ENCODE measurements at places on chromosomes 7 and 10.

DNA sequence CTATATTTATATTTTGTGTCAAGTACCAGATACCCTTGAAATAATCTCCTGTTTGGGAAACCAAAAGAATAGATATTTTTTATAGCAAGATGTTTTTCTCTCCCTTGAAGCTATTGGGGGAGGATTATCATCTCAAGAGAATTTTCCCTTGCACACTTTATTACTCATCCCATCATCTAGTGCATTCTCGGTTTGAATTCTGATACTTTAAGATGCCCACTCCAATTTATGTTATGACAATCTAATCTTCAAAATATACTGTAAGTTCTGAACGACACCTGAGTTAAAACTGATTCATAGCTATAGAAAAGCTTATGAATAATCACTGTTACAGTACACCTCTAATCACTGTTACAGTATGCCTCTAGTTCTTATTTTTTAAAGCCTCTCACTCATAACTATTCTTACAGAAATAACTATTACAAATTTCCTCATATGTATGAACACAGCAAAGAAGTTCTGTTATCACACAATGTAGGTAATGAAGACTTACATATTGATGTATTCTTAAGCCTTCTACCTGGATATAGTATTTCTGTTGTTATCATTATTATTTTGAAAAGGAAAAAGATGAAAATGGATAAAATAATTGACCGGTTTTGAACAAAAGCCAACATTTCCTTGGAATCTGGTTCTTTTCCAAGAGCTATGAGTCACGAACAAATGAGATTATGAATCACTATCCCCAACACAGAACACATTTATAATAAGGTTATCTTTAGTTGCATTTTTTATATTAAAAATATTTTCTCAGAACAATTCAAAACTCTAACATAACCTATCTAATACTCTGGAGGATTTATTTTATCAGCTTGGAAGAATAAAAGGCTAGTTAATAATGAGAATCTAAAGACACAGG is 72.3 kb upstream of the FAM13C start:
- no peak for DNase-seq

DNA sequence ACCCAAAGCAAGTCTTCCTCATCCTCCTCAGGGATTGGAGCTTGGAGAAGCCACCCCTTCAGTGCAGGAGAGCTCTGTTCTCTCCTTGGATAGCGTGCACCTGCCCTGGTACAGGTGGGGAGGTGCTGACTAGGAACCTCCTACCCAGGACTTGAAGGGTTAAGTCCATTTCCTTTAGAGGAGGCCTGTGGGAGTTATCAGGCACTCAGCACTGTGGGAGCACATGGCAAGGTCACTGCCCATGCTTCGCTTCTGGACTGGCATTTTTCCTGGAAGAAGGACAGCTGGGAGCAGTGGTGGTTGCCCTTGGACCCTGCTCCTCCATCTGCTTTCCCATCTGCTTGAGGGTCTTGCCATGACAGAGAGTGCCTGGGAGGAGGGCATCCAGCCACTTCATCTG is 142.8 kb downstream of the CXCL12 start:
- no peak for DNase-seq

DNA sequence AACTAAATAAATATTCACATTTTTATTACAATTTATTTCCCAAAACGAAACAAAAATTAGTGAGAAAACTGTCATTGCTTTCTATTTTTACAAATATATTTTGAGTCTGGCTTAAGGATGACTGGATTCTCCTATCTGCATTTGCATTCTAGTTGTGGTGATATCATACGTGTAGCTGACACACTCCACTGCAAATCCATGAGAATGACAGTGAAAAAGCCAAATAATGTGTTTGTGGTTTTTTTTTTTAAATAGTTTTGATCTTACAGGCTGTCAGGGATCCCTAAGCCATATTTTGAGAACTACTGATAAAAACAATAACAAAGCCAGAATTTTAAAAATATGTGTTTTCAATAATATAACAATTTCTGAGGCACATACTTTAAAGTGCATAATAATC is 5.8 kb upstream of the STAMBPL1 start:
- no peak for DNase-seq

GRCh38 chr7:82404652-82405051 is 38.9 kb downstream of the CACNA2D1 start:
- DNase-seq = no peak

- no peak for DNase-seq
Observed at GRCh38 chr10:308572-309085, 173.4 kb downstream of the ZMYND11 start.

- DNase-seq = peak; percentile 73
Observed at GRCh38 chr10:72308320-72308987, 34.7 kb downstream of the DDIT4 start.

DNA sequence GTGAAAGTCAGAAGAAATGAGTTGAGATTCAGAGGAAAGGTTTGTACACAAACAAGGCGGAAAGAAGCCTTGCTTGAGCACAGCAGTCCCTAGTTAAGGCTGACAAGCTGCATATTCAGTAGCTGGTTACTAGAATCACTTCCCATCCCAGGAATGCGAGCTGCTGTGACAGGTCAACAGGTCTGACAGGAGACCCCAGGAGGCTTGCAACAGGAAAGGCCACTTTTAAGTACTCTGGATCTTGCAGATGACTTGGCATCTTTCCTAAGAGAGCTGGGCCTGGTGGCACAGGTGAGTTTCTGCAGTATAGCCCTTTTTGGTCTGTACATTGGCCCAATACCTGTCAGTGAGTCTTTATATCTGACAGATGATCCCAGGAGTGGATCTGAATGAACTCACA is 35.7 kb upstream of the UNC5B start:
- no peak for DNase-seq

- no peak for DNase-seq
Observed at GRCh38 chr10:124019886-124020797, 73.3 kb downstream of the CHST15 start.

DNA sequence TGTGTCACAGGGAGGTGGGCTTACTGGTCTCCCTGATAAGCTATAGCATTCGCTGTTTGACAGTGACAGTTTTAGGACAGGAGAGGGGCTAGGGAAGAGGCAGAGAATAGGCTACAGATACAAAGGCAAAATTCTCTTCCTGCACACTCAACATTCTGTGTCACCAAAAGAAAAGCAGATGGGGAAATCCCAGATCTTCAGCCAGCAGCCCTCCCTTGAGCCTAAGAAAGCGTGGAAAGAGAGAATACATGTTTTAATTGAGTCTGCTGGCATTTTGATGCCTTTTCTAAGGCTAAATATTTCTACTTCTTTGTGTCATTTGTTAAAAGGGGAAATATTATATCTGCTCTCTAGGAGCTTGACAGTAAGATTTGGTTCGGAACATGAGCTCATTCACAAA is 247.0 kb downstream of the TRIL start:
- no peak for DNase-seq

- no peak for DNase-seq
Observed at GRCh38 chr7:114519240-114519639, 104.6 kb downstream of the FOXP2 start.

- DNase-seq = no peak
Observed at GRCh38 chr10:104780946-104781595, 140.0 kb downstream of the SORCS3 start.

DNA sequence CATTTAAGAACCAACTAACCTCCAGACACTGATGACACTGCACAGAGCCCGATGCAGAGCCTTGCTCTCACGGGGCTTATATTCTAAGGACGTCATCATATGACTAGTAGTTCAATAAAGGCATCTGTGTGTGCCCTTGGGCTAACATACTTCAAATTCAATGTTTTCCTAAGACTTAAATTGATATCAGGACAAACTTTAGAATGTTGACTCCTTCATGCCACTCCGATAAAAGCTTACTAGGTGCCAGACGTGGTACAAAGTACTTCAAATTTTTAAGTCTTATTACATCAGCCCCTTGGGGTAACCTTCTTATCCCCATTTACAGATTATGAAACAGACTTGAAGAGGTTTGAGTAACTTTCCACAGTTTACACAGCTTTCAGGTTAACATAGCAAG is 191.1 kb upstream of the PLXNA4 start:
- no peak for DNase-seq

GRCh38 chr10:103180491-103180890 is 12.6 kb downstream of the NT5C2 start:
- DNase-seq = no peak

DNA sequence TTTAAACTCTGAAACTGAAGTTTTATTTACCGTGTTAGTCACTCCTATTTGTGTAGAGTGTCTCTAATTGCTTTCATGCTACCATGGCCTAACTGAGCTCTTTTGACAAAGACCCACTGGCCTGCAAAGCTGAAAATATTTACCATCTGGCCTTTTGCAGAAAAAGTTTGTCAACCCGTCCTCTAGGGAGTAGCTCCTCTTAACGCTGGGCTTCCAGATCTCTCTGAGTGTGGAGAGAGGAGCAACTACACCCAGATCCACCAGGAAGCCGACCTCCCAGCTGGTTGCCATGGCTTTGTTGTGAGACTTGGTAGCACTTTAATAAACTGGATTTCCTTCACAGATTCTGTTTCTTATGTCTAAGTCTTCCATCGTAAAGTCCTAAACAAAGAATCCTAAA is 4.2 kb upstream of the C10orf71 start:
- no peak for DNase-seq

DNA sequence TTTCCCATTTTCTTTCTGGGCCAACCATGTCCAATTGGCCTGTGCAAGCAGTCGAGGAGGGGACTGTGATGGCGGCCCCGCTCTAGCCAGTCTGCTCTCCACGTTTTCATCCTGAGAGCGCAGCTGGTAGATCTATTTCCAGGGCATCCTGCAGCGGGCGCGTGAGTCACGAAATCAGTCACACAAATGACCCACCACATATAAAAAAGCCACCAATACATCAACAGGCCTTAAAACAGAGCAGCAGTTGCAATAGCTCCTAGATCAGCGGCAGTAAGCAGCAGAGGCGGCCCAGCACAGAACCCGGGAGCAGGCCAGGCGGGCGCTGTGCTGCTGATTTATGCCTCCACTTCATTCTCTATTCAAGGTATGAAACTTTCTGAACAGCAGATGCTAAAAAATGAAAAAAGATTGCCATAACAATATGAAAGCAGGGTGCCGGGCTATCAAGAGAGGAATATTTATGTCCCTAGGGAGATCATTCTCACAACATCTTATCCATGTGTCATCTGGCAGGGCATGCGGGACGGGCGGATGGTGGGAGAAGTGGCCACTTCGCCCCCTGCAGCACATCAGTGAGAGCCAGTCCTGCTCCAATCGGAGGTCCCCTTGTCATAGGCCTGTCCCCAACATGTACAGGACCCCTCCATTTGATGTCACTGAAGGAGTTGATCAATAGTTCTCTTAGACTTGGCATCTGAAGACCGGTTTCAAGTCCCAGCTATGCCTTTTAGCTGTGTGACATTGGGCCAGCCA is 98.0 kb upstream of the GPR26 start:
- DNase-seq = no peak

DNA sequence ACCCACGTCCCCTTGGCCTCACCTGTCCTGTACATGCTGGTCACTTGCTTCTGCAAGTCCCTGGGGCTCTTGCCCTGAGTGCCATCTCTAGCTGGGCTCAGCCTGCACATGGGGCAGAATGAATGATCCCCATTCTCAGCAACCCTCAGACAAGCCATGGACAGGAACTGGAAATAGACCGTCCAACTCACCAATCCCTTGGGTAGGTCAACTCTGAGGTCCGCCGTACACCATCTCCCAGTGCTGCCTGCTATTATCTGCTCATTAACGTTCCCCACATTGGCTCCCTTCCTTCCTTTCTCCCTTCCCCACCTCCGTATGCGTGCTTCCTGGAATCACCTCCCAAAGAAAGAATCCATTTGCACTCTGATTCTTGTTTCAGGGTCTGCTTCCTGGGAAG is 335.0 kb downstream of the SFMBT2 start:
- DNase-seq = no peak

GRCh38 chr10:35384265-35384868 is 48.1 kb downstream of the CCNY start:
- no peak for DNase-seq

- DNase-seq = no peak
Observed at GRCh38 chr7:22348379-22348778, 8.6 kb downstream of the RAPGEF5 start.
